ENCODE measurements at places on chromosomes 2 and 18. TPM values are rescaled to one million over a fixed set of nuclear protein-coding genes. Genes with fewer than 3 reads are reported as not detected.

ZAP70 gene
- total RNA-seq = 1.3 TPM

AMER3 gene
- total RNA-seq = not detected

AP1S3 gene
- total RNA-seq = 0.61 TPM

RNF152 gene
- 9.6 TPM for total RNA-seq

GLI2 gene
- total RNA-seq = 4.1 TPM

TRABD2A gene
- total RNA-seq = 6.3 TPM

RFX8 gene
- total RNA-seq = 0.16 TPM

SEPTIN10 gene
- 97.2 TPM for total RNA-seq

- no peak for DNase-seq
Measured at GRCh38 chr18:61833387-61833786, 59.4 kb downstream of the RNF152 start.

- no peak for DNase-seq
Measured at GRCh38 chr2:79248776-79249175, 89.2 kb upstream of the REG3A start.

GRCh38 chr2:97911206-97911921 is 84.4 kb downstream of the TMEM131 start:
- no peak for DNase-seq

GRCh38 chr18:22293417-22293816 is 124.0 kb downstream of the GATA6 start:
- DNase-seq = no peak

DNA sequence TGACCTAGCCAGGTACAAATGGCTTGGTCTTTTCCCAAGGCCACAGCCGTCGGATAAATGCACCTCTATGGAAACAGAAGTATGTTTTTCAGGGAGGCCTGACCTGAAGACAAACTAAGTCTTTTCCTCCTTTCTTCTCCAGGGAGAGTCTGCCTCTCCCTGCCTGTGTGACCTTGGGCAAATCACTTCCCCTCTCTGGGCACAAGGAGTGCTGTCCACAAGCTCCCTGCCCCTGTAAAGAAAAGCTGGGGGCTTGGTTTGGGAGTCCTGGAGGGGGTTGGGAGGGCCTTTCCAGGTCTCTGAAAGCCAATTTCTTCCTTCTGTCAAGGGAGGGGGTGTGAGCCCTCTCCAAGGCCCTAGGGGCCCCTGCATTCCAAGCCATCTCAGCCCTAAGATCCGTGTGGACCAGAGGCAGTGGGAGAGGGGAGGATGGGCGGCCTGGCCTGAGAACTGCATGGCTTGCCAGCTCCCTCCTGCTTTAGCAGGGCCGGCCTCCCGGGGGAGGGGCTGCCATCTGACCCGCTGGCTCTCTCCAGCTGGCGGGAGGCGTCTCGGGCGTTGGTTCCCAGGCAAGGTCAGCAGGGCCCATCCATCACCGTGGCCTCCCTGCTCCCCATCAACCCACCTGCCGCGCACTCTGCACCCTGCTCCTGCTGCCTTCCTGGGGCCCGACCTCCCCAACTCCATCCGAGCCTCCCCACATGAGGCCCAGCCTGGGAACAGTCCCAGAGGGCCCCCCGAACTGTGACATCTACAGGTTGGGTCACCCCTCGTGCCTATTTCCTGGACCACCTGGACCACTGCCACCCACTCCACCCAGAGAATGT is 61.4 kb downstream of the SMAD7 start:
- peak; percentile 89 for DNase-seq

DNA sequence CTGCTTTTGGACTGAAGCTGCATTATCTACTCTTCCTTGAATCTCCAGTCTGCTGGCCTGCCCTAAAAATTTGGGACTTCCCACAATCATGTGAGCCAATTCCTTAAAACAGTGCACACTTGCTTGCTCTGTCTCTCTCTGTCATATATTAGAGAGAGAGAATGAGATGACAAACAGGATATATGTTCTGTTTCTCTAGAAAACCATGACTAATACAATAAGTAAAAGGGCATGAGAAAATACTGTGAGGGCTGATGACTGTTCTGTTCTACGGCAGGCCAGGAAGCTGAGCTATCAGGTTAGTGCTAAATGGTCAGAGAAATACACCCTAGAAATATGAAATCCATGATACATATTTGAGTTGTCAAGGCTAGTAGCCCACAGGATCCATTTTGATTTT is 1896.8 kb upstream of the CELF4 start:
- DNase-seq = no peak

GRCh38 chr2:78992451-78992806 is 33.1 kb upstream of the REG3G start:
- DNase-seq = no peak
